SW 1271 (cell line): ENCODE measurements at places on chromosomes 11 and 22.

DNA sequence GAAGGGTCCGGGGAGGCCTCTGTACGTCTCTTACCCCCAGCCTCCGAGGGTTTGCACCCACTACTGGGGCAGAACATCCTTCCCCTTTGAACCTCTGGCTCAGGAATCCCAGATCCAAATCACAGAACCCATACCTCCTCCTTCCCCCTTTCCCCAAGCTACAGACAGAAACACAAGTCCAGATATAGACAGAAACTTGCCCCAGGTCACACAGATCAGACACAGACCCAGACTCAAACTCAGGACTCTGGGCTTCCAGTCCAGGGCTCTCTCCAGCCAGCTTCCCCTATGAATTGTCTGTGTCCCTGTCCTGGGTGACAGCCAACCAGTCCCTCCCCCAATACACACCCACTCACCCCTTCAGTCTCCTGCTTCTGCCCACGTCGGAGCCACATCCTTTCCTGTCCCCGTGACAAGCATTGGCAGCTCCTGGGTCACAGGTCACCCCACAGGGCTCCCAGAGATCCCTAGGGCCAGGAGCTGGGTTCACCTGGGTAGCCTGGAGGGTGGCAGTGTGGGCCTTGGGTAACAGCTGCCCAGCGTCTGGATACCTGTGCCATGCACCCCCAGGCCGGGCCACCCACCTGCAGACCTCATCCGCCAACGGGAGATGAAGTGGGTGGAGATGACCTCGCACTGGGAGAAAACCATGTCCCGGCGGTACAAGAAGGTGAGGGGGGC, 772 bp downstream of the TBC1D10C start:
- no peak for DNase-seq

DNA sequence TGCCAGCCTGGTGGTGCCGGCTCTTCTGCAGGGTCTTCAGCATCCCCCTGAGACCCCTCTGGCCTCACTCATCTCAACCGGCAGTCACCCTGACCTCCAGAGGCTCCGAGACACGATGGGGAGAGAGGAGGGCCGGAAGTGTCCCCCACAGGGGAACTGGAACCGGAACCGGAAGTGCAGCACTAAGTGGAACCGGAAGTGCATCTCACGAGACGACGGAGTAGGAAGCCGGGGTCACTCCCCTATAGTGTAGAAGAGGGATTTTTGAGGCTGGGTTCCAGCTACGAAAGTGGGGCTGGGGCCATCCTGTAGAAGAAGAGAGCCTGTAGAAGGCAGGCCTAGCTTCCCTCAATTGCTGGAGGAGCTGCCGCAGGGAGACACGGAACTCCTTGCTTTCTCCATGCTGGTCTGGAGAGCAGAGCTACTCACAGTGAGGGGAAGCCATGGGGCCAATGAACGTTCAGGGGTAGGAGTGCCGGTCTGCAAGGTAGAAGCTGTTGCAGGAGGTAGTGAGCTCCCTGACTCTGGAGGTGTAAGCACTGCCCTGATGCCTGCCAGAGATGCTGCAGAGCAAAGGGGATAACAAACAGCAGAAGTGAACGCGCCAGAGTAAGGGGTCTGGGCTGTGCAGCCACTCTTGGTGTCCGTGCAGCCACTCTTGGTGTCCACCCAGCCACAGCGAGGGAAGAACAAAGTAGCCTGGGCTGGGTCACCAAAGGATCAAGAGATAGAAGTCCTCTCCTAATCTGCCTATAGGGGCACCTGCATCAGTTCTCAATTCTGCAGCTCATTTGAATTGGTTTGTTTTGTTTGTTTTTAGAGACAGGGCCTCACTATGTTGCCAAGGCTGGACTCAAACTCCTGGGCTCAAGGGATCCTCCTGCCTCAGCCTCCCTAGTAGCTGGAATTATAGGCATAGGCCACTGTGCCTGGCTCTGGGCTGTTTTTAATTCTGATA, 21.9 kb downstream of the SCUBE1 start:
- DNase-seq: no peak

- no peak for DNase-seq
Measured at GRCh38 chr22:22480940-22481339, 27.6 kb downstream of the ZNF280B start.

DNA sequence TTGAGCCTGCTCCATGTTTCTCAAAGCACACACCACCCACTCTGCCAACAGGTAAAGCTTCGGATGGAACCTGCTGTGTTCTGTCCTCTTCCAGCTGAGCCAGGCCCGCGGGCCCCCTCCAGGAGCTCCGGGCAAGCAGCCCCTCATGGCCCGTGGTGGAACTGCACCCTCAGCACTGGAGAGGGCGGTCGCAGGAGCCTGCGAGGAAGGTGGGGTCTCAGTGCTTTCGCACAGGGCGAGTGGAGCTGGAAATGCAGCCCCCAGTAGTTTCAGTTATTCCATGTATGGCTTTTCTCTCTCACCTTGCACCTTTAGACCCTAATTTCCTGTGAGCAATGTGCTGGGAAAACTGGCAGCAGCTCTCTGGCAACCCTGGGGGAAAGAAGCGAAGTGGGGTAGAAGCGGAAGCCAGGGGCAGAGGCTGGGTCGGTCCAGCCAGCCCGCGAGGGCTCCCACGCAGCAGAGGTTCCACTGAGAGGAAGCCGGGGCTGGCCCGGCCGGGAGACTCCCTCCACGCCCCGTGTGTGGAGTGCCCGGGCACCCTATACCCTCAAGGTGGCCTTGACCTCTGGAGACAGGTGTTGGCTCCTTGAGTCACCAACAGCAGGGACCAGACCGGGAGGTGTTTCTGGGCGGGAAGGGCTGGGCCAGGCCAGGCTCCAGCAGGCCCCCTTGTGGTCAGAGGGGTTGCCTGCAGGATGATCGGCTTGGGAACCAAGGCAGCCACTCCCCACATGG, 119.9 kb upstream of the TMEM45B start:
- peak; percentile 11 for DNase-seq

- no peak for DNase-seq
Measured at GRCh38 chr11:92826136-92826535, 143.3 kb upstream of the MTNR1B start.

GRCh38 chr11:35600331-35600838, 17.9 kb upstream of the FJX1 start:
- DNase-seq: no peak

GRCh38 chr11:27619039-27619574, 81.1 kb downstream of the BDNF start:
- DNase-seq: no peak

DNA sequence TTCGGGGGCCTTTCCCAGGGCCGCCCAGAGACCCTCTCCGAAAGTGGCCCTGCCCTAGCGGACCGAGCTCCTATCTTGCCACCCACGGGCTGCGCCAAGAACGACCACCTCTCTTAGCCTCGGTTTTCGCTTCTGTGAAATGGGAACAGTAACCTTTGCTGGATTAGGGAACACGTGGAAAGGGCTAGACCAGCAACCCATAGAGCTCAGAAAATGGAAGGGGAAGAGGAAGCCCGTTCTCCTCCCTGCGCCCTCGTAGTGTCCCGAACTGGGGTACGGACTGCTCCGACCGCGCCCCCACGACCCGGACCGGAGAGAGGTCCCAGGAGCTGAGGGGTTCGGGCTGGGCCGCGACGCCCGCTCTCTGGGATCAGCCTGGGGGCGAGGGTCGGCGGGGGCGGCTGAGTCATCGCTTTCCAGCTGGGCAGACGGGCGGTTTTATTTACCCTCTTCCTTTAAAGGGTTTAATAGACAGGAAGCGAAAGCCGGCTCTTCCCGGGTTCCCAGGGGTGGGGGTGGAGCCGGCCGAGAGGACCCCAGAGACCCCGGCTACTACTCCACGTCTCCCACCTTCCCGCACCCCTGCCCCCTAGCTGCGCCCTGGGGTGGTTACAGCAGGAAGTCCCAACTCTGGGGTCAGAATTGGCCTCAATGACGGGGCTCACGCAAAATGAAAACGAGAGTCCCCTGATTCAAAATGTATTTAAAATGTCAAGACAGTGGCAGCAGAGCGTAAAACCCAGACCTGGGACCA, 907 bp upstream of the PHLDA2 start:
- peak; percentile 74 for DNase-seq

DNA sequence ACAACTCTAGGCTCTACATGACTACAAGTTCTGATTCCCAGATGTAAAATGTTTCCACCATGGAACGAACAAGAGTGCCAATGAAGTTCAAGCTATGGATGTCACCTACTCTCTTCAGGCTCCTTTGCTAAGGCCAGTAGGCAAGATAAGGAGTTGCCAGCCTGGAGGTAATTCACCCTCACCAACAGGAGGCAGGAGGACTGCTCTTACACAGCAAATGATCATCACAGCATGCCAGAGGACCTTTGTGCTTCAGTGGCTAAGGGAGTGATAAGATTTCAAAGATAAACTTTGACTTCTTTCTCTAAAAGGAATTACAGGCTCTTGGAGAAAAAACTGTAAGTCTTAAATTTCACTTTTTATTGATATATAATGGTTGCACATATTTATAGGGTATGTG, 54.1 kb upstream of the SLC36A4 start:
- DNase-seq: no peak

DNA sequence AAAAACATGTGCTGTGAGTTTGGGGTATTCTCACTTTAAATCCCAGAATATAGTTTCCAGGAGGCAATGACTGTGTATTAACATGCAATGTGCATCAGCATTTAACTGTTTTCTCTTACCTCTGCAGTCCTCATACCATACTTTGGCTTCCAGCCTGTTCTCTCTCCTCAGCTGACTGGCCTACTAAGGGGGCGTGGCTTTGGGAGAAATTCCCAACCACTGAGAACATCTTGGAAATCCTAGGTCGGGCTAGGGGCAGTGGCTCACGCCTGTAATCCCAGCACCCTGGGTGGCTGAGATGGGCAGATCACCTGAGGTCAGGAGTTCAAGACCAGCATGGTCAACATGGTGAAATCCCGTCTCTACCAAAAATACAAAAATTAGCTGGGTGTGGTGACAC, 13.5 kb upstream of the ZC3H12C start:
- no peak for DNase-seq

- no peak for DNase-seq
Measured at GRCh38 chr11:75625021-75625420, 43.8 kb downstream of the MAP6 start.

- DNase-seq: no peak
Measured at GRCh38 chr11:130647371-130647770, 198.9 kb downstream of the ADAMTS15 start.

DNA sequence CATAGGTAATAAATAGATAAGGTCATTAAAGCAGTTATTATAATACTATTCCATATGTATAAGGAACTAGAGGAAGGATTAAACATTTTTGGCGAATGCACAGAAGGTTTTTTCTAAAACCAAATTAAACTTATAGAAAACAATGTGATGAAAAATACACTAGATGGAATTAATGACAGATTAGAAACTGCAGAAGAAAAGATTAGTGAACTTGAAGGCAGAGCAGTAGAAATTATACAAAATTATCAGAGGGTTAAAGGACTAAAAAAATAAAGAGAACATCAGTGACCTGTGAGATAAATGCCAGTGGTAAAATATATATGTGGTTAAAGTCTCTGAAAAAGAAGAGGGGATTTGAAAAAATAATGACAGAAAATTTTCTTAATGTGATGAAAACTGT, 74.0 kb downstream of the IGLL5 start:
- no peak for DNase-seq

DNA sequence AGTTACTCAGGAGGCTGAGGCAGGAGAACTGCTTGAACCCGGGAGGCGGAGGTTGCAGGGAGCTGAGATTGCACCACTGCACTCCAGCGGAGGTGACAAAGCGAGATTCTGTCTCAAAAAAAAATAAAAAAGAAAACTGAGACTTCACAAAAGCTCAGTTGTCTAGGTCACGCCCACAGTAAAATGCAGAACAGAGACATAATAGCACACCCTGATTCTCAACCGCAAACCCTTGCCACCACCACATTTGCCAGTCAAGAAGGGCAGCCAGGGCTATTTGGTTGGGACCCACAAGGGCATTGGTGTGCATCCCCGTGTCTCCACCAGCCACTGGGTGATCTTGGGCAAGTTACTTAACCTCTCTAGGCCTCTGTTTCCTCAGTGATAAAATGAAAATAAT, 25.4 kb downstream of the CREB3L1 start:
- DNase-seq: no peak

GRCh38 chr11:44992181-44992582, 41.5 kb upstream of the TP53I11 start:
- no peak for DNase-seq

DNA sequence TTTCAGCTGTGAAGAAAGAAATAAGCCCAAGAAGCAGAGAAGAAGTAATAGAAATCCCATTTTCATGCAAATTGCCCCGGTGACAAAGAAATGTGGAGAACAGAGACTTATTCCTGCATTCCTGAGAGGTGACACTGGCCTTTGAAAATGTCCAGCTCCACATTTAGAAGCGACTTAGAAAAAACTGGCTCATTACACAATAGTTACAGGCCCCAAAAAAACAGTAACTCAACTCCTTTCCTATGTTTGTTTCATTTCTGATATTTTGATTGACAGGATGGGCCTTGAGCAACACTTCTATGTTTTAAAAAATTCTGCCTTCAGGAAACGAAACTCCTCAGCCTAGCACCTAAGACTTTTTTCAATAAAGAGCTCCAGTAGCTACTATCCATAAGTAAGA, 726.9 kb upstream of the TENM4 start:
- DNase-seq: no peak

DNA sequence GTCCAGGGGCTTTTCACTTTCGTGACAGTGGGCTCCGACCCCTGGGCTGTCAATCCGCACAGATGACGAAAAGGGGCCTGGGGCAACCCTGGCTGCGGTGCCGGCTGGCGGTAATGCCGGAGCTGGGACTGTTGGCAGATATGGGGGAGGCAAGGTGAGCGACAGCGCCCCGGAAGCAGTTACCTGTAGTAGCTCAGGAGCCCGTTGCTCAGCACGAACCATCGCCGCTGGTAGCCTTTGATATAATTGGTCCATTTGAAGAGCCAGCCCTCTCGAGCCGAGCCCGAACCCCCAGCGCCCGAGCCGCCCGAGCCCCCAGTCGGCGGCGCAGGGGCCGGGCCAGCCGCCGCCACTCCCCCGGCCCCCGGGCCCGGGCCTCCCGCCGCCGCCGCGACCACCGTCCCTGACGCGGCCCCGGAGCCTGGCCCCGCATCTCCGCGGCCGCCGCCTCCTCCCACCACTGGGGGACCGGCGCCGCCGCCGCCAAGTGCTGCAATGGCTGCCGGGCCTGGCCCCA, 396 bp downstream of the OSBP start:
- DNase-seq: peak; percentile 30

- no peak for DNase-seq
Measured at GRCh38 chr11:131658414-131658813, 288.0 kb downstream of the NTM start.

- no peak for DNase-seq
Measured at GRCh38 chr11:127109796-127110480, 109.4 kb upstream of the KIRREL3 start.

DNA sequence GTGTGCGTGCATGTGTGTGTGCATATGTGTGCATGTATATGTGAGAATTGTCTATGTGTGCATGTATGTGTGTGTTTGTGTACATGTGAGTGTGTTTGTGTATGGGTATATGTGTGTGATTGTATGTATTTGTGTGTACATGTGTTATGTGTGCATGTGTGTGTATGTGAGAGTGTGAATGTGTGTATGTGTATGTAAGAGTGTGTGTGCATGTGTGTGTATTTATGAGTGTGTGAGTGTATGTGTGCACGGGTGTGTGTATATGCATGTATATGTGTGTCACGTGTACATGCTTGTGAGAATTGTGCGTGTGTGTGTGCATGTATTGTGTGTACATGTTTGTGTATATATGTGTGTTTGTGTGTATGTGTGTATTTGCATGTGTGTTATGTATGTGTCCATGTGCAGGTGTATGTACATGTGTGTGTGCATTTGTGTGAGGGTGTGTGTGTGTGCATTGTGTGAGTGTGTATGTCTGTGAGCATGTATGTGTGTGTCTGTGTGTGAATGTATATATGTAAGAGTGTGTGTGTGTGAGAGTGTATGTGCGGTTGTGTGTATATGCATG, 16.0 kb downstream of the MB start:
- no peak for DNase-seq
